Stimulated activated CD4-positive, alpha-beta T cell treated with anti-CD3 and anti-CD28 coated beads, TNF-alpha, amount 100 ng/mL, for 1 hour (primary cell): ENCODE measurements at places on chromosomes 3 and 15.

DNA sequence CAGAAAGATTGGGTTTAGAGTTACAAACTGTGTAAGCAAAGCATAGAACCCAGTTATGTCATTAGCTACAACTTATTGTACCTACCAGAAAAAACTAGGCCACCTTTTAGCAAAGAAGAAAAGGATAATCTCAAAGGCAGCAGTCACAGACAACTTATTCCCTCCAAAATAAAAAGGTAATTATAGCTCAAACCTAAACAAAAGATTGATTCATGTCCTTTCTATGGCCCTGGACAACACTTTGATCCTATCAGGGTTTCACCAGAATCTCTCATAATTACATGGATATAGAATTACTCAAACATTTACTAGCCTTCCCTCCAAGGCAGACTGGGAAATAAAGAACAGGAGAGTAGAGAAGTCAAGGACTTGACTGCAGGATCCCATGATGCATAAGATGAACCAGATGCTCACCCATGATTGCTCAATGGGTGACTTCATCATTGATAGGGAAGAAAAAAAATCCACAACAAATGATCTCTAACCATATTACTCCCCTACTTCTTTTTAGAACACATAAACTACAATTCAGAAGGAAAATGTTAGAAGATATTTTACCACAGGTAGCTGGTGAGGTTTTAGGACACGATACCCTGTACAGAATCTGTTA, 17.4 kb downstream of the DET1 start:
- no peak for DNase-seq

DNA sequence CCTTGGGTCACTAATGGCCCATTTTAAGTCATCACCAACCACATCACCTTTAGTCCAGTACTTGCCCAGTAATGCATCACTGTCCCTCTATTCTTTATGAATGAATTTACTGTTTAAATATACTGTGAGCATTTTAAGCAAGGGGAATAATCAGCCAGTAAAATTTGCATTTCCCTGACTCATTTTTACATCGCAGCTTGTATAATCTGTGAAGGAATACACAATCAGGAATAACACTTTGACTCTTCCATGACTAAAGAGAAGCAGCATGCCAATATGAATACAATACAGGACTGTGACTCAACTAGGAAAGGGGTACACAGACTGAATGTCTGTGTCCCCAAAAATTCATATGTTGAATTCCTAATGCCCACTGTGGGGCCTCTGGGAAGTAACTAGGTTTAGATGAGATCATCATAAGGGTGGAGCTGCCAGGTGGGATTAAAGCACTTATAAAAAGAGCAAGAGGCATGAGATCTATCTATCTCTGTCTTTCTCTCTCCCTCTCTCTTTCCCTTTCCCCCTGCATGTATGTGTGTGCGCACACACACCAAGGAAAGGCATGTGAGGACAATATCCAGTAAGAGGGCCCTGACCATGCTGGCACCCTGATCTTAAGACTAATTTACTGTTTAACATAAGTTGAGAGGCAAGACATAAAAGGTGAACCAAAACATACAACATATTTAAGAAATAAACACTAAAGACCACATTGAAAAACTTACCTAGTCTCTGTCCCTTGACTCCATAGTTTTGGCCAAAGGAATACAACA, 12.1 kb downstream of the B4GALT4 start:
- no peak for DNase-seq

DNA sequence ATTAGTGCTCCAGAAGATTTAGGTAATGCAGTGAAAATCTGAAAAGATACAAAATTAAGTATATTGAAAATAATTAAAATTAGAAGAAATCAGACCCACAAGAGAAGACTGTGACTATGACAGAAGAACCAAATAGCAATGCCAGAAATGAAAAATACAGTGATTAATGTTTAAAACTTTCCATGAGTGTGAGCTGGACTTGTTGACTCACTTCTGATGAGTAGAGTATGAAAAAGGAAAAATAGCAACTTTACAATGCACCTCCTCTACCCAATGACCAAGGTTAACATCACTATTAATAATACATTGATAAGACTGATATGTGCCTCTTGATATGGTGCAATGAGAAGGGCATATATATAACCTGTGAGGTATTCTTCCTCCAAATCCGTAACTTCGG, 39.3 kb upstream of the SLC22A13 start:
- no peak for DNase-seq

DNA sequence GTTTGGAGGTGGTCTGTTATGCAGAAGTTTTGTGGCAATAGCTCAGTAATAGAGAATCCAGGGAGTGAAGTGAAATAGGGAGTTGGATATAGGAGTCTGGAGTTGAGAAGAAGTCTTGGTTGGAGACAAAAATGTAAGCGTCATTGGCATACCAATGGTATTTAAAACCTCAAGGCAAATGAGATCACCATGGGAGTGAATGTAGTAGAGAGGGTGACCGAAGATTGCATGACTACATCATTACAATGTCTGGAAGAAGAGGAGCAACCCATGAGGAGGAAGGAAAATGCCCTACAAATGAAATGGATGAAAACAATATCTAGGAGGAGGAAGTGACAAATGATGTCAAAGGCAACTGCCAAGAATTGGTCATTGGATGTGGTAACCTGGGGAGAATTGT, 54.4 kb downstream of the CNTN4 start:
- DNase-seq = no peak

DNA sequence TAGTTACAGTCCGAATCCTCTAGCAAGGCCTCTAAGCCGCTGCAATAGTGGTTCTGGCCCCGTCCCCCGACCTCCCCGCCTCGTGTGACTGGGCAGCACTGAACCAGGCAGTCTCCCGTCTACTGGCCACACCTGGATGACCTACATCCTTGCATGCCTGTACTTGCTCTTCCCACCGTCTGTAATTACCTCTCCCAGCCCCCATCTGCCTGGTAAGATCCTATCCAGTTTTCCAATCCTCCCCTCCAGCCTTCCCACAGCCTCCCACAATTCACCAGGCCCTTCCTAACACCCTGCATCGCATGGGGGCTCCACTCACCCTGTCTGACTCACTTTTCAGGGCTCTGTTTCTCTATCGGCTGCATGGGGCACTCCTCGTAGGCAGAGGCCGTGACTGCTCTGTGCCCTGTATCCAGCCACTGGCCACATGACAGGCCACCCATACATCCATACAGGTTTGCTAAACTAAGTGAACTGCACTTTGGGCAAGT, 32.8 kb downstream of the XXYLT1 start:
- DNase-seq = no peak

GRCh38 chr3:165347526-165347925, 151.3 kb upstream of the SLITRK3 start:
- no peak for DNase-seq

DNA sequence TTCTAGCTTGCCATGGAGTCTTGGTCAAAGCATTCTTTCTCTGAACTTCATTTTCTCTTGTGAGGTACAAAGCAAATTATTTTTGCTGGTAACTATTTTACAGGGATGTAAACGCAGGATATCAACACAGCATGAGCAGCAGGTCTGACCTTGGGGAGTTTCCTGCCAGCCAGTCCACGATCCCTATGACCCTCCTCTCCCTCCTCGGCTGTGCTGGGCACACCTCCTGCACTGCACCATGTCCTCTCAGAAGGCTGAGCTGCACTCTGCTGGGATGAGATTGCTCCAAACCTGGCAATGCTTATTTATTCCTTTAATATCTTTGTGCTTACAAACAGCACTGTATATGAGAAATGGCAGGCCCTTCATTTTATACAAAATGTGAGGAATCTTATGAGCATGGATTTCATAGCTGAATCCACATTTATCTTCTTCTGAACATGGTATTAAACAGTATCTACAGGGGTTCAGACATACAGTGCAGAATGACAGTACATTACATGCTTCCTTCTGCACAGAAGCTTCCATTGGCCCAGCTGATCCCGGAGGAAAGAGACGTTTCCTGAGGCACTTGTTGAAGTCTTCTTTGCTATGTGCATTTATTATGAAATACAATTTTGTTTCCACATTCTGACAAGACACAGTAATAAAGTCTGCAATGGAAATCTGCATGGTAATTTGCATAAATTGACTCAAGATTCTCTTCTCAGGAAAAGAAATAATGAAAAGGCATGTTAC, 41.2 kb downstream of the RAB6B start:
- no peak for DNase-seq

- DNase-seq = no peak
Measured at GRCh38 chr3:190173426-190173825, 52.7 kb upstream of the P3H2 start.

- DNase-seq = no peak
Measured at GRCh38 chr15:92392462-92392861, 1.2 kb upstream of the ST8SIA2 start.

GRCh38 chr15:75061272-75061671, 37.9 kb downstream of the PPCDC start:
- no peak for DNase-seq

- DNase-seq = no peak
Measured at GRCh38 chr3:170055209-170055608, 17.4 kb downstream of the GPR160 start.

DNA sequence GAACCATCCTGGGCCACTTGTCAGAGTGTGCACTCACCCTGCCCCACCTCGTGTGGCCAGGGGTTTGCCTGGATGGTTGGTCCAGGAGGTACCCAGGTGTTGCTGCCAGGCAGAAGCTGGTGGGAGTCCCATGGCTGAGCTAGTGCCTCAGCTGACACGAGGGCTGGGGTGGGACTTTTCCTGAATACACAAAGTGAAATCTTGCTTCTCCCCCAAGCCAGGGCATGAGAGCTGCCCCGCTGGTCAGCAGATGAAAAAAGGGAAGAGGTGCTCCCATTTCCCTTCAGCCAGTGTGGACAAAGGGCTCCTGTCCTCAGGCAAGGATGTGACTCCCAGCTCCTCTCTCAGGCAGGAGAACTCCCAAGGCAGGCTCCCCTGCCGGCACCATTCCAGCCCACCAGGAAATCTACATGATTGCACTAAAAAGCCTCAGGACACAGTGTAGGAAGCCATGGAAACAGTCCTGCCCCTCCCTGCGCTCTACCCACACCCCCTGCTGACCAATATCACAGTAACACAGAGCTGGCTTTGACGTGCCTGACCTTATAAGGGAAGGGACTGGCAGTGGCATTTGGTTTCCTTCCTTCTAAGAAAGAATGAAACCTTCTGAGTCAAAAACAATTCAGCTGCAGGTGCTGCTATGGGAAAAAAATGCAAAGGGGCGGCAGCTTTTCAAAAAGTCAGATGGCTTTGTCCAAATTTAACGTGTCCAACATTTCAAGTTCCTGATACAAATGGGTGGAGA, 33.9 kb downstream of the MYO5C start:
- no peak for DNase-seq

DNA sequence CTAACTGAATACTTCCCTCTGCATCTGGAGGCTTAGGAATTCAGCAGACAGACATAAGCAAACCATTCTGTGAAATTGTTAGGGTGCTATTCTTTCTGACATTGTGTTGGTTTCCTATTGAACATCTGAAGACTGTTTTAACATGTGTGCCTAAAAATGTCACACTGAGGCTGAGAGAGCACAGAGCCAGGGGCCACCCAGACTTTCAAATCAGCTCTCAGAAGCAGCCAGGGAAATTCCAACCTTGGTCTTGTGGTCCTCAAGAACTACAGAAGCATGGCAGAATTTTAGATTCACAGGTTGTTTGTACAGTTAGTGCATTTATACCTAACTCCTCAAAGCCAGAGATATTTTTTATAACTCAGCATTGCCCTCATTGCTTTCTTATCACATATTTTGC, 929.2 kb upstream of the CFAP20DC start:
- no peak for DNase-seq

- no peak for DNase-seq
Measured at GRCh38 chr3:41131224-41131623, 68.1 kb upstream of the CTNNB1 start.

GRCh38 chr3:88003115-88003755, 55.6 kb downstream of the CGGBP1 start:
- DNase-seq = no peak
